ENCODE measurements at places on chromosomes 5 and 9.

GRCh38 chr5:74766418-74766848 is 484 bp downstream of the GFM2 start:
- no peak for DNase-seq

DNA sequence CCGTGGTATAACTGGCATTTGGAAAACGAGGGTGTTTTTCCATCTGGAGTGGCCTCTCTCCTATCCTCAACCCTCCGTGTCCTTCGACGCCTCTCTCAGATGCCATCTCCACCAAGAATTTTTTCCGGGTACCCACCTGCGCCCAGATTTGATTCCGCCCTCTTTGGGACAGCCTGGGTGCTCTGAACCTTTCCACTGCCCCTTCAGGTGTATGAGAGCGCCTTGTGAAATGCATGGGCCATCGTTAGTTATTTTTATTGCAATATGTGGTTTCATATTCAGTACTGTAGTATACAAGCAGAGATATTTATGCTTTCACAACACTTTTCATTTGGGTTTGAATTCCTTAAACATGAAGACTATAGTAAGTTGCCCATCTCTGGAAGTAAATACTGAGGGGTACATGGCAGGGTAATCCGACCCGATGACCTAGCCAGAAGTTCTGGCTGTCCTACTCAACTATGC is 78.2 kb upstream of the IFNE start:
- no peak for DNase-seq

DNA sequence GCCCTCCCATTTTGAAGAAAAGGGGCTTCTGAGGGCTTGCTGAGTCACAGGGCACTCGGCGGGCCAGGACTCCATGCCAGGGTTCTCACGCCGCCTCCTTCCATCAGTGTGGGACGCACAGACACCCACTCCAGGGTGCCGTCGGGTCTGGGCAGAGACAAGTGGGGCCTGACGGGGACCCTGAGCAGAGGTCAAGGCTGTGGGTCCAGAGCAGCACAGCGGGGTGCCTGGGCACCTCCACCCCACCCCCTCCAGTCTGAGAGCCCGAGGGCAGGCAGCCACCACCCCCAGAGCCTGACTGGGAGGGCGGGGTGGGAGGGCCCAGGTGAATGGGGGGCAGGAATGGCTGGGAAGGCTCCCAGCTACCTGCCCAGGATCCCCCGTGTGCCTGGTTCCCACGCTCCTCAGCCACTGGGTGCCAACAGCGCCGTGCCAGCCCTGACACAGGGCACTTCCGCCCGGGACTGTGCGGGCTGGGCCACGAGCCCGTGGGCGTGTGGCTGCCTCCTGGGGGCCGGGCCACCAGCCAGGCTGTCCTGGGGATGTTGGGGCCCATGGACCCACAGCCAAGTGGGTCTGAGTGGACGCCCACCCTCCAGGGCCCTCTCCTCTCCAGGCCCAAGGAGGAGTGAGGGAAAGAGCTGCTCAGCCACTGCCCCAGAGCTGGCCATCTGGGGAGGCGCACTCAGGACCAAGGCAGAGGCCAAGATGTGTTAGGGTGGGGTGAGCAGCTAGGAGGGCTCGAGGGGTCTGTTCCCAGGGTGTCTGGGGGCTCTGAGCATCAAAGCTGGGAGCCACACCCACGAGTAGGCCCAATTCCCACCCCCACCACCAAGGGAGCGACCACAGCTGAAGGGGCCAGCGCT is 10.1 kb upstream of the NRARP start:
- DNase-seq = no peak

DNA sequence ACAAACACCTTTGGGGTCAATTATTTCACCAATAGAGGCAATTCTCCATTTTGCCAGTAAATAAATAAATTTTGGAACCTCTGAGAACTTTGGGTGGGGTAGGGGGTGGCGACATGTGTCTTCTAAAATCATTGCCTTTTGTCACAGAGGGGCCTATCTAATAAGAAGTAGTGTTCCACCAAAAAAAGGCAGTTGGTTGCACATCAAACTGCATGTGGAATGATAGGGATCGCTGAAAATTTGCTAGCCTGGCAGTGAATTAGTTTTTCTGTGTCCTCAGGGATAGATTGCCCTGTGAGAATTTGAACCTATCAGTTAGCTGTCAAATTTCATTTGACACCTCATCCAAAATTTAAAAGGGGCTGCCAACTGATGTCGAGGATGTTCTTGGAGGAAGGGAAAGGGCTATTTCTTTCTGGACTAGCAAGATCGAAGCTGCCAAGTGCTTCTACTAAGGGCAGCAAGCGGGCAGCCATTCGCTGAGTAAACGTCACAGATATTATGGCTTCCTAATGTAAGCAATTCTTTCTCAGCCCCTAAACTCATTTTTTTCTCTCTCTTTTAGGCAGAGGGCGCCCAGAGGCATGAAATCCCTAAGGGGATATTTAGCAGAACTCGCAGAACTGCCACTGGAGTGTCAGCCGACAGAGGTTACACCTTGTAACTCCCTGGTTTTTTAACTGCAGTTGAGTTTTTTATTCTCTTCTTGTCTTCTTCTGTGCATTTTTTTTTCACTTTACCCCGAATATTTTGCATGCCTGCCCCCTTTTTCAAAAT is 2208.1 kb upstream of the WWC1 start:
- DNase-seq = no peak

GRCh38 chr5:53211799-53212198 is 102.2 kb upstream of the MOCS2 start:
- DNase-seq = no peak

- DNase-seq = no peak
Measured at GRCh38 chr5:64625678-64626077, 64.6 kb upstream of the SHISAL2B start.

GRCh38 chr9:111917201-111917600 is 20.6 kb downstream of the UGCG start:
- no peak for DNase-seq

DNA sequence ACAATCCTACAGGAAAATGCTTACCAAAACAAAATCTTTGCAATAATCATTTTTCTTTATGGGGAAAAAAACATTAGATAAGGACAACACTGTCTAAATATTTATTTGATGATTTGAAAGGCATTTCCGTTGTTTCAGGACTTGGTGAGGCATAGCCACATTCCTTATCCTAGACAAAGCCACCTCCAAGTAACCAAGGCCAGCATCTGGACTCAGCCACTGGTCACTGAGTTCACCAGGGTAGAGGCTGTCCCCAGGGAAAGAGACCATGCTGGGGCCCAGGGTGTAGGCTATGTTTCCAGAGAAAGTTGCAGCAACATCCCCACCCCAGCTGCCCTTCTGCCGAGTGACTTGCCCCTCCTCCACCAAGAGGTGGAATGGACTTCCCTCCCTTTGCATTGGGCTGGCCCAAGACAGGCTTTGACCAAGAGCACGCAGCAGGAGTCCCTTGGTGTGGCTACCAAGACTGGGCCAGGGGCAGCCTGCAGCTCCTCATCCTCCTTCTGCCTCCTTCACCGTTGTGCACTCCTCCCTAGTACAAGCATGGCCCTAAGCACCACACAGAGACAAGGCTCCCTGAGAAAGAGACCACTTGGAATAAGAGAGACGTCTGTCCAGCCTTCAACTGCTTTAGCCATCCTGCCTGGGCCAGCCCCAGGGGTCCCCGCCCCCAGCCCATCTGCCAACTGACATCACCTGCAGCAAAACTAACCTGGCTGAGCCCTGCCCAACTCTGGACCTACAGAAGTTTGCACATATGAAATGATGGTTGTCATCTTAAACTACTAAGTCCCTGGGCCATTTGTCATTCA is 68.1 kb upstream of the SPIN1 start:
- DNase-seq = no peak

GRCh38 chr5:103145196-103145595 is 25.1 kb downstream of the PPIP5K2 start:
- DNase-seq = no peak

GRCh38 chr5:134038138-134038537 is 33.4 kb upstream of the VDAC1 start:
- DNase-seq = no peak

DNA sequence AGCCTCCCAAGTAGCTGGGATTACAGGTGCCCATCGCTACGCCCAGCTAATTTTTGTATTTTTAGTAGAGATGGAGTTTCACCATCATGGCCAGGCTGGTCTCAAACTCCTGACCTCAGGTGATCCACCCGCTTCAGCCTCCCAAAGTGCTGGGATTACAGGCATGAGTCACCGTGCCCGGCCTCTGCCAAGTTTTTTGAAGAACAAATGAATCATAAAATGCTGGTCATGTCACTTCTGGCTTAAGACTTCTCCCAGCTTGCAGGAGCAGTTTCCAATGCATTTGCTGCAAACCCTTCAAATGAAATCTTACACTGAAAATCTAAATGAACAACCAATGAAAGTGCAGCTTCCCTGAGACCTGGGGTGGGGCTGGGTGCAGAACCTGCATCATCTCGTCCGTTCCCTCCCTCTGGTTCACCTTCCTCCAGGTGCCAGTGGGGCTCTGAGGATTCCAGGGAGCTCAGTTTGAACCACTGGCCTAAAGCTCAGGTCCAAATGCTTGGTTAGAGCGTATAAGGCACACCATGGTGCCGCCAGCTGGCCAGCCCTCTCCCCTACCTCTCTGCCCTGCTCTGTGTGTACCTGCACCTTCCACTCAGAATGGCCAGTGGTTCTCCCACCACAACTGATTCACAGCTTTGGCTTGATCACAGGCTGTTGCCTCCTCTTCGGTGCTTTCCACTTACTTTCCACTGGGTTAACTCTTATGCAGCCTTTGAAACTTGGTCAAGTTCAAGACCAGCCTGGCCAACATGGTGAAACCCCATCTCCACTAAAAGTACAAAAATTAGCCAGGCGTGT is 39.8 kb upstream of the FUBP3 start:
- no peak for DNase-seq

- DNase-seq = no peak
Measured at GRCh38 chr5:175385691-175386362, 58.2 kb downstream of the DRD1 start.

DNA sequence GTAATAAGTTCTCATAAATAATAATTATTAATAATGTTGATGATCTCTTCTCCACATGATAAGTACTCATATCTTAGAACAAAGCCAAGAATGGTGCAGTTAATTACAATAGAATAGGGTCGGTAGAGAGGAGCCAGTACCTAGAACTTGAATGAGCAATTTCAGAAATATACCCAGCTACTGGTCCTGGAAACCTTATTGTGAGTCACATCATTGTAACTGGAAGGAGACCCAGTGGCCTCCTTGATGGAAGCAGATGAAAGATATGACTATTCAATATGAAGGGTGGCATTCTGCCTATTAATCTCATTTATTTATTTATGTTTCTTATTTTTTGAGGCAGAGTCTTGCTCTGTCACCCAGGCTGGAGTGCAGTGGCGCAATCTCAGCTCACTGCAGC is 37.7 kb upstream of the SHOC1 start:
- DNase-seq = no peak

- no peak for DNase-seq
Measured at GRCh38 chr5:114928644-114929462, 240.9 kb downstream of the TRIM36 start.

DNA sequence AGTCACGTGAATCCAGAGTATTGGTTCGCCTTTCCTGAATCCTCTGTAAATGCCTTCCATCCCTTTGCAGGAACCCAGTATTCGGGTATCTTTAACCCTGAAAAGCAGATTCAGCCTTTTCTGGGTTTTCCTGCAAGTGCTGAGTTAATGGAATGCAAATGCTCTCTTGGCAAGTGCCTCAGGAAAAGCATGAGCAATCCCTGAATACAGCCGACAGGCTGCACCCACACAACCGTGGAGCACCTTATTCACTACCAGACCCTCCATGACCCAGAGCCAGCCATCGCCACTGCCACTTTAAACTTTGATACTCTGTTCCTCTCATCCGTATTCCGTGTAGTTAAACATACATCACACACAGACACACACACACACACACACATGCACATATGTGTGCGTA is 54.4 kb downstream of the ZNF622 start:
- no peak for DNase-seq

- no peak for DNase-seq
Measured at GRCh38 chr9:134647359-134648080, 5.9 kb downstream of the COL5A1 start.

- no peak for DNase-seq
Measured at GRCh38 chr5:151200913-151201595, 22.8 kb downstream of the CCDC69 start.

DNA sequence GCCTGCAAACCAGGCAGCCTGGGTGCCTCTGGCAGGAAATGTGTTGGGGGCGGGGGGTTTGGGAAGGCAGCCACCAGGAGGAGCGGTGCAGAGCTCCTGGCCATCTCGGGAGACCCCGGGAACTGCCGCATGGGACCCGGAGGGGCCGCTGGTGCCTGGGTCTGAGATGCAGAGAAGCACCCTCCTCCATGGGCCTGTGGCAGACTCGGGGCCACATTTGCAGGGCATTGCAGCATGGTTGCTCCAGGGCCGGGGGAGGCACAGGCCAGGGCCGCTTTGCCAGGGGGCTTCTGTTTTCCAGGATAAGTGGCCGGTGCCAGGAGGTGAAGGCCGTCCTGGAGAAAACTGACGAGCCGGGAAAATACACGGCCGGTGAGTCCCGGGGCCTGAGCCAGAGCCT is 1.7 kb downstream of the LCN1 start:
- DNase-seq = no peak

DNA sequence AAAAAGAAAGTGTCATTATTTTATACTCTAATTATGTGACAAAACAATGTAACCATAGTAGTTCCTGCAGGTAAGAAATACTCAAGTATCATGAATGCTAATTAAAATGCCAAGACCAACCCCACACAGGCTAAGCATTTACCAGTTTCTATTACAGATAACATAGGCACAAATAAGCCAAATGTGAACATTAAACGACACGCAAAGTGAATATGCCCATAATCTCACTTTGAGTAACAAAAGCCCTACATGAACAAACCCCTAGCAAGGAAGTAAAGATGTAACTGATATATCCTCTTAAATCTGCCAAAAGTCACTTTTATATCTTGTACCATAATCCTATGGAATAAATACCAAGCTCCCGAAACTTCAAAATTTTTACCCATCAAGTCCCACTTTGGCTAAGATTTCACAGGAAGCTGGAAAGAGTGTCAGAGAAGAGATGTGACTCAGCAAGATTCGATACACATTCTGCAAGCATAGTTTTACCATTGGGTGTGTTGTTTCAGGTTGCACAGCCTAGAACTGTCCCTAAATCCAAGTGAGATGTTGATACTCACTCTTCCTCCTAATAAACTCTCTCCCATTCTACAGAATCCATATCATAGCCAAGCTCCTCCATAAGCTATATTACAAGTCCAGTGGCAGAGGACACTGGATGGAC is 28.8 kb downstream of the TRPM6 start:
- DNase-seq = no peak

GRCh38 chr5:14325369-14325768 is 182.2 kb downstream of the TRIO start:
- no peak for DNase-seq

- no peak for DNase-seq
Measured at GRCh38 chr5:66213533-66213932, 69.4 kb downstream of the SREK1 start.

GRCh38 chr9:135926402-135927194 is 19.3 kb upstream of the CAMSAP1 start:
- peak; percentile 29 for DNase-seq

DNA sequence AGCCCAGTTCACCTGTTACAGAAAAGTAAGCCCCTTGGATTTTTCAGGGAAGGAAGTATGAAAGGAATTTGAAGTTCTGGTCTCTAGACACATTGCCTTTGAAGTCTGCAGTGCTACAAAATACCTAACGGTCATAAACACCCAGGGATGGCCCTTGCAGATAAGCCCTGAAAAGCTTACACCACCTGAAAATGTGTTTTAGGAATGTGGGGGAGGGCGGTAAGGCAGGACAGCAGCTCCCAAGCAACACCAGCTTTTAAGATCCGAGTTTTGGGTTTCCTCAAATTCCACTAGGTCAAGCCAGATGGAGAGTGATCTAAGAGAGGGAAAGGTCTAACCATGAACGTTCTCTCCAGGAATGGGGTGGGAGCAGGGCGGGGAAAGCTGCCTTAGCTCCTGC is 114.1 kb upstream of the PANK3 start:
- DNase-seq = no peak

- no peak for DNase-seq
Measured at GRCh38 chr5:116564312-116564711, 10.3 kb downstream of the SEMA6A start.

Measured in stimulated activated CD8-positive, alpha-beta memory T cell treated with anti-CD3 and anti-CD28 coated beads, Interleukin-15, amount 100 ng/mL, for 4 hours (primary cell).